ENCODE measurements at places on chromosomes 12 and 14.

- no peak for DNase-seq
Observed at GRCh38 chr12:42407306-42407705, 81.3 kb downstream of the PPHLN1 start.

GRCh38 chr12:68290126-68290525 lies 36.7 kb upstream of the IL22 start:
- no peak for DNase-seq

DNA sequence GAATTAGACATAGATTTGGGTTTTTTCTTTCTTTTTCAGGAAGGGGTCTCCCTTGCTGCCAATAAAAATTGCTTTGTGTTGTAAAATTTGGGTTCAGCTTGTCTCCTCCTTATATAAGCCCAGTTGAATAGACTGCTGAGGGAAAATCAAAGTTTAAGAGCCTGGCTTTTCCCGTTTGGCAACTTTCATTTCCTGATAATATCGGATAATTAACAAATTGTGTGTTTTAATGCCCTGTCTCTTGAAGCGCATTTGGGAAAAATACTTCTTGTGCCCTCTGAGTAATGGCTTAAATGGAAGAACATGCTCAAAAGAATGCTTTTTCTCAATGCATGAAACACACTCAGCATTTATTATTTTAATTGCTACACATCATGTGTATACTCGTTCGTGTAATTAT lies 198.0 kb upstream of the DCN start:
- no peak for DNase-seq

DNA sequence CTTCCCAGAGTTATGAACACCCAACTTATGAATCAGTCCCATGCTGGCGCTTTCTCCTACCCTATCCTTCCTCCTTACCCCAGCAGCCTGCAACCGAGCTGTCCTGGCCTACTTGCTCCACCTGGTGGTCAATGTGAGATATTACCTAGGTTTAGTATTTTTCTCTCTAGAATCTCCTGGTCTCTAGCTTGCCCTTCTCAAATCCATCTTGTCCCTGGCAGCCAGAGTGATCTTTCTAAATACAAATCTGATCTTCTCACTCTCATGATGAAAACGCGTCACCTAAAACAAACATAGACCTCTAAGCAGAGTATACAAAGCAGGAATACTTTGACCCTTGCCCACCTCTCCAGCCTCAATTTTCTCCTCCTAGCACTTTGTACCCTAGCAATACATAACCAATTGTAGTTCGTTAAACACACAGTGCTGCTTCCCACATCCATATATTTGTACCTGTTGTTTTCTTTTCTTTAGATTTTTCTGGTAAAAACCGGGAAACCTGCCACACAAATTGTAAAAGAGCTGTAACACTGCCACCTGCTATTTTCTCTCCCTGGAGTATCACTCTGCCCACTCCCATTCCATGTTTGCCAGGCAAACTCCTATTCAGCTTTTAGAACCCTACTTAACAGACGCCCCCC lies 20.0 kb upstream of the TCP11L2 start:
- peak; percentile 88 for DNase-seq

DNA sequence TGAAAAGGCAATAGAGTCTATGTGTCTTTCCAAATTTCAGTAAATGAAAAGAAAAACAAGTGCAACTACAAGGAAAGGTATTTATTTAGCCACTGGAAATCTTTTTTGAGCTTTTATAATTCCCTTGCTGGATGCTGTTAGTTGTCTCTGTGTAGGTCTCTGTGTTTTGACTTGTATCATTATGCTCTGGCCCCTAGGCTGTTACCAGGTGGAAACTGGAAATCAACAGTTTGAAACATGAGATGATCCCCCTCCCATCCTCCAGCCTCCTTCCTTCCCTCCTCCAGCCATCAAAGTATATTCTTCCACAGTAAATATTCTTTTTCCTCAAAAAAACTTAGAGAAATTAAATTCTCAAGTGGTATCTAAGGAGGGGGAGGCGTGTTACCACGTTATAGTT lies 934 bp upstream of the DCN start:
- DNase-seq: no peak

- no peak for DNase-seq
Observed at GRCh38 chr12:79156846-79157463, 292.4 kb downstream of the SYT1 start.

- no peak for DNase-seq
Observed at GRCh38 chr12:116839287-116839830, 41.9 kb downstream of the HRK start.

GRCh38 chr12:110100315-110100970 lies 23.7 kb upstream of the IFT81 start:
- peak; percentile 84 for DNase-seq

GRCh38 chr14:98946940-98947339 lies 325.1 kb downstream of the BCL11B start:
- peak; percentile 48 for DNase-seq

GRCh38 chr14:92942976-92943710 lies 20.2 kb downstream of the CHGA start:
- no peak for DNase-seq

GRCh38 chr12:25099010-25099409 lies 96.0 kb downstream of the DNAI7 start:
- no peak for DNase-seq

DNA sequence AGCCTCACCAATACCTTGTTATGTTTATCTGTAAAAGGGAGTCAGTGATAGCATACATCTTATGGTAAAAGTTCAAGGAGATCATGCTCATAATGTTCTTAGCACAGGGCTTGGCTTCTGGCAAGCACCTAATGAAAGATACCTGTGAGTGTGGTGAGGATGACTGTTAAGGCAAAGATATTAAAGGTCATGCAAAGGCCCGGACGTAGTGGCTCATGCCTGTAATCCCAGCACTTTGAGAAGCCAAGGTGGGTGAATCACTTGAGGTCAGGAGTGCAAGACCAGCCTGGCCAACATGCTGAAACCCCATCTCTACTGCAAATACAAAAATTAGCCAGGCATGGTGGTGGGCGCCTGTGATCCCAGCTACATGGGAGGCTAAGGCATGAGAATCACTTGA lies 425.9 kb upstream of the TBX3 start:
- DNase-seq: no peak

GRCh38 chr14:71220462-71220861 lies 313.2 kb downstream of the PCNX1 start:
- no peak for DNase-seq

GRCh38 chr14:55327179-55327578 lies 56.0 kb downstream of the FBXO34 start:
- DNase-seq: no peak

DNA sequence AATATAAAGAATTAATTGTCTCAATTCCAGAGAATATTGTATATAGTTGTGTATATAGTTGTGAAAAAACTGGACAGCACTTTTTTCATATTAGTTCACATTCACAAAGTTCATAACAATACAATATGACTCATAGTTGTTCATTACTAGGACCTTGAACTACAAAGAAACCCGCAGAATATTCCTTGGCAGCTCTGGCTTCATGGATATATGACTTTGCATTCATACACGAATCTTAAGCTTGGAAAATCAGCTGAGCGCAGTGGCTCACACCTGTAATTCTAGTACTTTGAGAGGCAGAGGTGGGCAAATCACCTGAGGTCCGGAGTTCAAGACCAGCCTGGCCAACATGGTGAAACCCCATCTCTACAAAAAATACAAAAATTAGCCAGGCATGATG lies 38.1 kb upstream of the PCED1B start:
- DNase-seq: no peak

GRCh38 chr14:97902630-97903029 lies 1105.4 kb downstream of the VRK1 start:
- no peak for DNase-seq

GRCh38 chr12:104870797-104871196 lies 87.3 kb downstream of the SLC41A2 start:
- DNase-seq: no peak

- DNase-seq: peak; percentile 41
Observed at GRCh38 chr14:54450535-54450934, 9.4 kb upstream of the CNIH1 start.

DNA sequence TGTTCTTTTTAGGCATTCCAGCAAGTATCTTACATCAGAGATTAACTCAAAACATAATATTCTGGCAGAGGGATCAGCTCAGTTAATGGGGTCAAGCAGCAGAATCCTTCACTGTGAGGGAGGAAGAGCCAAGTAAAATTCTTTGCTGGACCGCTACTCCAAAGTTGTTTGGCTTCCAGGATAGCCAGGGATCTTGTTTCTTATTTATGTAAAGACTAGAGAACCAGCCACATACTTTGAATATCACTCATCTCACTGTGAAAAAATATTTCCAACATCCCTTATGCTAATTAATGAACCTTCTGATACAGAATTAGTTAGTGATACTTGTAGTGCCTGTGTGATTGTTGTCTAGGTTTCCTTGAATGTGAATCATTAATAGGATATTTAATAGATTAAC lies 94.2 kb downstream of the PLEKHA5 start:
- no peak for DNase-seq

GRCh38 chr14:69135133-69135532 lies 17.8 kb downstream of the DCAF5 start:
- DNase-seq: no peak

- DNase-seq: no peak
Observed at GRCh38 chr14:78340250-78340649, 170.1 kb downstream of the NRXN3 start.

DNA sequence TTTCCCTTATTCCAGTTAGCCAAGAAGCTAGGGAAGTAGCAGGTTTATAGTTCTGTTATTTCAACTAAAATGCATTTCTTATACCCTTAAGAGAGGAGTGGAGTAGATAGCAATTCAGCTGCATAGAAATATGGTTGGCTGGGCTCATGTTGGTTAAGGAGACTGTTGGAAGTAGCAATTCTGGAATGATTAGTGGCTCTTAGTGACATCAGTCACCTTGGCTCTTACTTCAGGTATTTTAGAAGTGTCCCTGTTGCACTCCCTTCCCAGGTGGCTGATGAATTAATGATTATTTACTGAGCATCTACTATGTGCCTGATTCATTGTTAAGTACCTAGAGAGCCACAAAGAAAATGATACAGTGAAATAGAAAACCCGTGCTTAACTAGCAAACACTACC lies 128.1 kb downstream of the MGST1 start:
- DNase-seq: no peak

DNA sequence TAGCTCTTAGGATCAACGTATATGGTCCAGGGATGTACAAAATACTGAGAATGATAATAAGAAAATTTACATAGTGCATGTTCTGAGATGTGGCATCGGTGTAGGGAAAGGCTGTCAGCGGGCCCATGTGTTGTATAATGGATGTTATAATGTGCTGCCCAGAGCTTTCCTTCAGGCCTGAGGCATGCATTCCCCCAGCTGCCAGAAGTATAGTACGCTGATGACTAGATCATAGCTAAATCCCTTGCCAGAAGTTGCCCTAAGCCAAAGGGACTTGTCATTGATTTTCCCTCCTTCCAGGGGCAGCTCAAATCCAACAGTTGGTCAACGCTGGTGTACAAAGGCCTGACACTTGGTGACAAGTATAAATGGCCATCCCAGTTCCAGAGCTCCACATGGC lies 6.5 kb upstream of the OR11G2 start:
- no peak for DNase-seq

DNA sequence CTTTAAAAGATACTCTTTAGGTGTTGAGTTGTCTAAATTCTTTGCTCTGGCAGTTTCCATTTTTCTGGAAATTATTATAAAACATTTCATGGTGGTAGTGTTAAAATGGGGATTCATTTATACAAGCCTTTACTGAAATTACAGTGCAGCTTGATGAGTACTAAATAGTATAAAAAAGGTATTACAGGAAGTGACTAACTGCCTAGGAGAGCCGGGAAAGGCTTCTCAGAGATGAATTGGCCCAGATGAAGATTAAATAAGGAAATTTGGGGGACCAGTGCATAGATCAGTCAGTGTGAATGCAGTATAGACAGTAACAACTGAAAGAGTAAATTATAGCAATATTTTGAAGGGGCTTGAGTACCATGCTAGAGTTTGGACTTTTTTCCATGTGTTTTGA lies 7.5 kb downstream of the PSMA6 start:
- DNase-seq: peak; percentile 24

DNA sequence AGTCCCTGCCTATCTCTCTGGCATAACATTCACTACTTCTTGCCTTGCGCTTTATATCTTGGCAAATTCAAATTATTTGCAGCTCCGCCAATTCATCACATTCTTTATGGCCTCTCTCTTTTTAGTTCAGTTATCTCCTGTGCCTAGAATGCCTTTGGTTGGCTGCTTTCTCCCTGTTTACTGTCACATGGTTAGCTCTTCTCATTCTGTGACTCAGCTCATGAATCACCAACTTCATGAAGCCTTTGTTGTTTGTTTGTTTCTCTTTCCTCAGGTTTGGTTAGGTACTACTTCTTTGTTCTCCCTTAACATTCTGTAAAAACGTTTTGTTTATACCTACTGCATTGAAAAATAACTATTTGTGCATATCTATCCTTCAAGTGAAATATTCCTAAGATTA lies 376.5 kb upstream of the GARIN6 start:
- no peak for DNase-seq

GRCh38 chr12:58657190-58657589 lies 263.1 kb downstream of the LRIG3 start:
- no peak for DNase-seq

DNA sequence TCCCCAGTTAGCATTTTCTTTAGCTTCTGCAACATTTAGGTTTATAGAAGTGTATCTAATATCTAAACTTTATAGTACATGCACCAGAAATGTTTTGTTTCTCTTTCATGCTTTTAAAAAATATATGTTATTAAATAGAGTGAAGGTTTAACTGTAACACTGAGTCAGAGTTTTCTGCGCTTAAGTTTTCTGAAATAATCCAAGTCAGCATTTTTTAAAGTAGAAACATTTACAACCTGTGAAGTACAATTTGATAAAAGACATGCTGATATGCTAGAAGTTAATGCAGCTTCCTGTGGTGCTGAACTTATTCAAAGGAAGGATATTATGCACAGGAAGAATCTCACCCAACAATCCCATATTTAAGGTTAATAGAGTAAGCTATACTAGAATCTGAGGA lies 1096.8 kb downstream of the LRFN5 start:
- no peak for DNase-seq

- no peak for DNase-seq
Observed at GRCh38 chr12:129762436-129762835, 141.4 kb downstream of the TMEM132D start.

DNA sequence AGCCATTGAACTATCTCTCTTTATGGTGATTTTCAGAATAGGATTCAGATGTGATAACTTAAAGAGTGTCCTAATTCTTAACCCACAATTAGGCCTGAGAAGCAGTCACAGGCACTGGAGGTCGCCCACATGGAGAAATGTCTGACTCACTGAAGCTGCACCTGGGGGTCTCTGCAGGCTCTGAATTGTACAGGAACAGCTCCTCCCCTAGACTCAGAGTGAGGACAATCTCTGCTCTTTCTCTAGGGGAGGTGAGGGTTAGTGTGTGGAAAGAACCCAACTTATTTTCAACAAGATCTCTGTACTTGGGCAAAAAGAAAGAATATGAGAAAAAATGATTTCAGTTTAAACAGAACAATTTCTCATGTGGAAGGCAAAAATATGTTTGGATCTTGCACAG lies 1124.6 kb downstream of the TMEM121 start:
- no peak for DNase-seq

GRCh38 chr14:68523989-68524725 lies 268.7 kb downstream of the ZFP36L1 start:
- DNase-seq: peak; percentile 24
